ENCODE measurements at places on chromosomes 4 and X.

DNA sequence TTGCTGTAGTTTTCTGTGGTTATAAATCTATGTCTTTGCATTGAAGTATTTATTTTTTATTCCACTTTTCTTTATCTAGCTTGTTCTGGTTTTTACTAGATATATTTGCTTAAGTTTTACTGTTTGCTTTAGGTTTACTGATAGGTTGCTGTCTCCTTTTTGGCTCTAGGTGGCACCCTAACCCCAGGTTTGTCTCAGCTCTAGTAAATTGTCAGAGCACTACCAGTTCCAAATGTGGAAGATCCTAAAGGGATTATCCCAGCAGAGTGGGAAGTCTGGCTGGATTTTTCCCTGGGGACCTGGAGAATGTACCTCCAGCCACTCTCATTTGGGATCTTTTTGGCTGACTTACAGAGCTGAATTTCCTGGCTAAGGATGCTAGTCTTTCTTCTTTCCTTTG is 106.1 kb downstream of the PBDC1 start:
- DNase-seq: peak; percentile 28

DNA sequence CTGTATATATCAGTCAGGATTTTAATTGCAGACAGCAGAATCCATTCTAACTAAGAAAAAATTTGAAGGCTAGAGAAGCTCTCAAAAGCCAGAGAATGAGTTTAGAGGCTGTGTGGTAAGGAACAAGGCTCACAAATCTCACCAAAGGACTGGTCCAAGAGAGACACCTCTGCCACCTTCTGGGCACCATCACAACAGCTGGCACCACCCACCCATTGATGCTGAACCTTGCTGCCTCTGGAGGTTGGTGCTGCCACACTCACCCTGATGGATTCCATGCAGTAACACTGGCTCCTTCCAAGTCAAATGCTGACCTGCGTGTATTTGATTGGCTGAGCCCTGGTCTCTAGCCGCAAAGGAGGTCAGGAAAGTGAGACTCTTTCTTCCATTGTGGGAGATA is 100.8 kb downstream of the BEND2 start:
- DNase-seq: no peak

DNA sequence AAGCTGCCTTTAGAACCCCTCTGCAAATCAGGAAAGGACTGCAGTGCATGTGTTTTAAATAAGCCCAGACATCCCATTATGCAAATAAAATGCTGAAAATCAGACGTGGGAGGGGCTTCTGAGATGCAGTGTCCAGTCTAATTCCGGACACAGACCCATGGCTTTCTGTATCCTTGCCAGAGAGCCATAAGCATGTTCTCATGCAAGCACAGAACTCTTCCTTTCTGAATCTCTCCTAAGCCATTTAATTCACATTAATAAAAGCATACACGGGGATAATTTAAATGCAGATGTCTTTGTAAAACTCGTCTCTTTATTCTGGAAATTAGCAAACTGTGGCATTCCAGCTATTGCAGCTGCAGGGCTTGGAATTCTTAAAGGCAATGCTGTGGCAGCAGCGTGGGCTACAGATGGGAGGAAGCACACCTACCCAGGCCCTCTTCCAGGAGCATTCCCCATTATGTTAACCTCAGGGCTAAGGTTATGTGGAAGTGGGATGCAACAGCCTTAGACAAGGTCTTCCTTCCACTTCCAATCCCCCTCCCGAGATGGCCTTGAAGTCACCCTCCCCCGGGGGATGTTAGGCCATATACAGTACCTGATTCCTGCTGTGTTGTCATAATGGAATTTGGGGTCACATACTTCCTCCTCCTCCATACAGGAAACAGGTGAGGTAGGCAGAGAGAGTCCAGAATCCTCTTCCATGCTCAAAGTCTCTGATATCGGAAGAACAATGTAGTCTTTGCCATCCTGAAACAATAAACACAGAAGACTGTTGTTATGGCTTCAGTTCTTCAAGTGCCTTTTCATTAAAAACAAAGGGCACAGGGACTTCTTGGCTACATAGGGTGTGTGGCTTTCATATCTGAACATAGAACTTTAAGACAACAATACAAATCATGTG is 38.1 kb downstream of the KDR start:
- no peak for DNase-seq

- DNase-seq: no peak
Observed at GRCh38 chr4:72207196-72207595, 175.4 kb downstream of the NPFFR2 start.

GRCh38 chr4:35325908-35326453 is 918.3 kb downstream of the ARAP2 start:
- DNase-seq: no peak

DNA sequence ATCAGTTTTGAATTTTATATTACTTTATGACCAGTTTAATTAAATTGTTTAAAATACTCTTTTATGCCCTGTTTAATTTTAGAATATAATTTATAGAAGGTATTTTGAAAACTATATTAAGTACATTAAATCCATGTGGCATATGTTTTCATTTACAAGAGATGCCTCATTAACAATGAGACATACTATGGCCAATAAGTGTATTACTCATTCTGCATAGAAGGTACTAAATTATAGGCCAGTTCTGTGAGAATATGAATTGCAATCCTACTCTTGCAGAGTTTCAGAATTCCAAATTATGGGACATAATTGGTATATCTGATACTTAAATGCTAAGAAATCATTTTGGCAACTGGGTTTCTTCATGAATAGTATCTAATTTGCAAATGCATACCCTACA is 951.1 kb downstream of the FAT4 start:
- DNase-seq: no peak

DNA sequence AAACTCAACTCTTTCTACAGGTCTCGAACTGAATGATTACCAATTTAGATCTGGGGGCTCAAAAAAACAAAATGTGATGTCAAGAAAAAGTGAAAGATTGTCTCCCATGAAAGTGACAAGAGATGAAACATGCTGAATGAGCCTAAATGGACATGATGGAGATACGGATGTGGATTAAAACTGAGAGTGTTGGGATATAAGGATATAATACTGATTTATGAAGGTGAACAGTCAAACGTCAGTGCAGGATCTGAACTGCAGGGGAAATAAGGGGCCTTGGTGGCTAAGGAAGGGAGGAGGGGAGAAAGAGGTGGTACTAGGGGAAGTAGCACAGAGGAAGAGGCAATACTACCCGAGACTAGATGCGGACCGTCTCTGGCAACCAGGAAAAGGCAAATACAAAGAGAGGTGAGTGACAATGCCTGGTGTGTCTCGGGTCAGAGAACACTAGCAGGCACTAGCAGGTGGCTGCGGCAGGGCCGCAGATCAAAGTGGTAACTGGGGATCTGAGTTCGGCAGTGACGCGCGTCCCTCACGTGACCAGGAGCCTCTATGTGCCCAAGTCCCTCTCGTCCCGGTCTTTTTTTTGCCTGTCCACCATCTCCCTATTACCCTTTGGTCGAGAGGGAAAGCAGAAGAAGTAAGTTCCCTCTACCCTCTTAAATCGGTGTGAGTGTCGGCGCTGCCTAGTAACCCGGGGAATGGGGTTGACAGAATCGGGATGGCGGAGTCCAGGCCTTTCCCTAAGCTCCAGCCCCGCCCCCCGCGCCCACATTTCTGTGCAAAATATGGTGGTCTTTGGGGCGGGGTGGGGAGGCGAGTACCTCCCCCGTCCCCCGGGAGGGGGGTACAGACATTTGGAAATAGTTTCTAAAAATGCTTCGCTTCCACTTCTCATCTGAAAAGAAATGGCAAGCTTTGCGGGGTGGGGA is at the start of gene TCEAL1:
Gene TCEAL1 (plus strand): TSS at position 590 of the 932 bp plus-strand sequence. CDS start 942 bp downstream, outside the sequence.
- peak; percentile 65 for DNase-seq

DNA sequence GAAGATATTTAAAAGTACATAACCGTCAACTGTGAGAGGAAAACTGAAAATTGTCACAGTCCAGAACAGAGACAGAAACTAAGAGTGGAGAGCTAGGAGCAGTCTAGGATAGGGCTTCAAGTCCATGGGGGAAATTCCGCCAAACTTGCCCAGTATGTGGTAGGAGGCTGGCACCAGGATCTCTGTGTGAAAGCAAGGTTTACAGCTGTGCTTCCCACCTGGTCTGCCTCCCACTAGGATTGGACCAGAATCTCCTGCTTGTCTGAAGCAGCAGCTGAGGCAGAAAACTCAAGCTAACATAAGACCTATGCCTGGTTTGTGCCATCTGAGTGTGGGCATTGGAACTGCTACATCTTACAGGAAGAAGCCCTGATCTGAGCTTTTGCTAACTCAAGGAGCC is 18.6 kb upstream of the FHL1 start:
- DNase-seq: no peak

DNA sequence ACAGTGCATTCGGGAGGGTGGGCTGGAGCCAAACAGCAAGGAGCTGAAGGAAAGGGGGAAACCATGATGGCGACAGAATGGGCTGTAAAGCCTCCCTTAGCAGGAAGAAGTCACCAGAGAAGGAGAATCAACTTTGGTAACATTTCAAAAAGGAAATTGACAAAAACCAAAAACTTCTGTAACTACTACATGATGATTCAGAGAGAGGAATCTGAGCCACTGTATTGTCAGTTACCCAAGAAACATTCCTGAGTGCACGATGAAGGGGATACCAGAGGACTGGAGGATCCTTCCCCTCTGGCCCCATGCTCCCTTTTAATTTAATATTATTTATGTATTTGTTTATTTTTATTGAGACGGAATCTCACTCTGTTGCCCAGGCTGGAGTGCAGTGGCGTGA is 26.3 kb downstream of the PDHA1 start:
- no peak for DNase-seq

DNA sequence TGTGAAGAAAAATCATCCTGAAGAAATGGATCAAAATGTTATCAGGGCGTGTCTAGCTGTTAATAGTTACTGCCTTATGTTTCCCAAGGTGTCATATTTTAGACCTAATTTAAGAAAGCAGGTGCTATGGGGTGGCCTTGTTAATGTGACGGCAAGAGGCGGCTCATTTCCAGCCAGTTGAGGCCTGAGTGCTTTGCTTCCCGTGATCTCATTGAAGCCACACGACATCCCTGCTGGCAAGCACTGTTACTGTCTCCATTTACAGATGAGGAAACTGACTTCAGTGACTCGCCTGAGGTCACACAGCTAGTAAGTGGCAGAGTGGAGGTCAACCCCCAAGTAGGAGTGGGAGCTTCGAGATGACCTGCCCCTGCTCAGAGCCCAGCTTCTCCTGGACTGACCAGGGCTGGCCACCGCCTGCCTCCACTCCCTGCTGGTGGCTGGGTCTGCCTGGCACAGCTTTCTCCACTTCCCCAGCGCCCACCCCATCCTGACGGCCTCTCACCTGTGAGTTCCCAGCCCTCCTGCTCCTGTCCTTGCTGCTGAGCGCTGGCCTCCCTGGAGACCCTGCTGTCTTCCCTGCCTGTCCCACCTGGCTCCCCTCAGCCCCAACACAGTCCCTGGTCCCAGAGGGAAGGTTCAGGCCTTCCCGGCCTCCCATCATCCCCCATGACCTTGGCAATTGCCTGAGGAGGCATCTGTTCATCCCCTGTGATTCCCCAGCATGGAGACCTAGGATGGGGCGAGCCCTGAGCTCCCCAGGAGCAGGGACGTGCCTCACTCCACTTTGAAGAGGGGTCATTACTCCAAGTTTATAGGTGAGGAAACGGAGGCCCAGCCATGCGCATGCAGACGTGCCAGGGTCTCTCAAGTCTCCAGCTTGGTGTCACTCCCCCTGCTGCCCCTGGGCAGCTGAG is 47.7 kb upstream of the SORCS2 start:
- DNase-seq: no peak

DNA sequence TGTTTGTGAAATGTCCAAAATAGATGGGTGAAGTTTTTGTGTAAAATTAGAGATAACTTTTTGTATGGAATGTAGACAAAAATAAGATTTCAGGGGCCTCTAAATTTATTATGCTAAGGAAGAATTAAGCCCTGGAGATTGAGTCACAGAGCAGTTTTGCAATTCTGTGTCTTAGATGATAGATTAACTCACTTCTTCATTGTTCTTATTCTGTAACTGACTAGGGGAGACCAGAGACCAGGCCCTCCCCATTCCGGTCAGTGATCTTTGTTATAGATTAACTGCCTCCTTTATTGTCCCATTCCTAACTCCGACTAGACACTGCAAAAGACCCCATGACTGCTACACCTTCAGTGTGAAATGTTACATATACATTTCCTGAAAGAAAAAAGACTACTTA is 238.4 kb upstream of the TAPT1 start:
- DNase-seq: no peak

DNA sequence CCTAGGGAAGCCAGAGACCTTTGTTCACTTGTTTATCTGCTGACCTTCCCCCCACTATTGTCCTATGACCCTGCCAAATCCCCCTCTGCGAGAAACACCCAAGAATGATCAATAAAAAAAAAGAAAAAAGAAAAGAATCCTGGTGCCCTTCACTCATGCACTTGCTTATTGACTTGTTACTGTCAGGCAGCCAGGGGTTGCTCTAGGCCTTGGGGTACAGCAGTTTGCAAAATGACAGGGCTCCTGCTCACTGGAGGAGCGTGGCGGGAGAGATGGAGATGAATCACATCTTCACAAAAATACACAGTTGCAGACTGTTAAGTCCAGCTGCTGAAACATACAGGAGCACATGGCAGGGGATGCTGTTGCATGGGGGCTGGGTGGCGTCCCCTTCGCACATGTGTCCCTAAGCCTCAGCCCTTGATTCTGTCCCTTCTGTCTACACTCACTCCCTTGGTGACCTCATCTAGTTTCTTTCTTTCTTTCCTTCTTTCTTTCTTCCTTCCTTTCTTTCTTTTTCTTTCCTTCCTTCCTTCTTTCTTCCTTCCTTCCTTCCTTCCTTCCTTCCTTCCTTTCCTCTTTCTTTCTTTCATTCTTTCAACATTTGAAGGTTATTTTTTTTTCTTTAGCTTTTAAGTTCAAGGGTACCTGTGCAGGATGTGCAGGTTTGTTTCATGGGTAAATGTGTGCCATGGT is 16.9 kb upstream of the TMEM271 start:
- DNase-seq: no peak

DNA sequence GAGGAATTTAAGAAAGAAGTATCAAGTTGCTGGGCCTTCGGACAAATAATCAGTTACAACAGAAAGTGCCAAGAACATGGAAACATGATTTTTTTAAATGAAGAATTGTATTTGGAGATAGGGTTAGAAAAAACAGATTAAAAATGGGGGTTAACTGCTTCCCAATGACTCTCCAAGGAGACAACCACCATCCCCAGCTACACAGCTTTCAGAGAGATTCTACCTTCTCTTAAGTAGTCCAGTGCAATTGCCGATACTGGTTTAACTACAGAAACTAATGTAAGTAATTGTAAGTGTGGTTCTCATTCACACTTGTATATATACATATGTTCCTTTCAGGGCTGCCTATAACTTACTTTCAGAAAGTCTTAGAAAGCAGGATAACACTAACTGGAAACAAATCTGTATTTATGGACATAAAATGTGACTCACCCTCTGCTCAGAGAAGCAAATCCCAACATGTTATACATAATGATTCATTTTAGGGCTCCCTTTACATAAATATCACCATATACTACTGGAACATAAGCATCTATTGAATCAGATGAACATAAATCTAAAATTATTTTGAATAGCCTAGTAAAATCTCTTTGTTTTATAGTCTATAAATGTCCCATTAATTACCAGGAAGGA is 248.9 kb upstream of the UGT8 start:
- DNase-seq: no peak

DNA sequence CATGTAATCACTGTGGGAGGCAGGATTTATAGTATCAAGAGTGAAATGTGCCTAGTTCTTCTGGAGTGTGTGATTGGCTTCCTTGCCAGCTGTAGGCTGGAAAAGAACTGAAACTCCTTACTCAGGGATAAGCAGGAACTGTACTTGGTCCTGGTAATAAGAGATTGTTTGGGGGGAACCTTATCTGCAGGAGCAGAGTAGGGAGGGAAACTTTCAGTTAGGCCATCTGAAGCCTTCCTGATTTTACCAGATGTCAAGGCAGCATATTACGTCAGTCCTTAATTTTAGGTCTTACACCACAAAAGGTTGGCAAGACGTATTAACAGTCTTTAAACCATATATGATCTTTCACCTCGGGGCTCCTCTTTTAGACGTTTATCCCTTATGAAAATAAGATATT is 231.5 kb upstream of the FMR1 start:
- DNase-seq: no peak

Data from uterus (tissue), 4 donors.